ENCODE measurements at places on chromosomes 13 and 19.

DNA sequence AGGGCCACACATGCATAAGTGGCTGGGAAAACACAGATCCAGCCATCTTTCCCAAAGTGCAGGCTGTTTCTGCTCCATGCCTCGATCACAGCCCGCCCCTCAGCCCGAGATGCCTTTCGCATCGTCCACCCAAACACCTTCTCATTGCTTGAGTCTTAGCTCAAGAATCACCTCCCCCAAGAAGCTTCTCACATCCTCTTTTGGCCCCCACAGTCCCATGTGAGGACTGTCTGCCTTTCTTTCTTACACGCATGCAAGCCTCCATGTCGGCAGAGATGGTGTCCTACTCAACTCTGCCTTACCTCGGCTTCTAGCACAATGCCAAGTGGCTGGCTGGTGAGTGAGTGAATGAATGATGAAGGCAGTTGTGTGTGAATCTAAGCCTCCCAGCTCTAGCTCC, 18.1 kb upstream of the GSX1 start:
- no peaks in the 10 kb centered on the region for H3K36me3 ChIP-seq
- H3K27ac ChIP-seq: peak overlapping the region; percentile 32
- DNase-seq: no peak
- no peak overlapping the region for H3K4me3 ChIP-seq
- H3K4me1 ChIP-seq: peaks cover 7% of the 10 kb centered on the region

- no peak overlapping the region for H3K27ac ChIP-seq
- H3K27me3 ChIP-seq: no peaks in the 10 kb centered on the region
- peaks cover 22% of the 10 kb centered on the region for H3K36me3 ChIP-seq
- H3K4me3 ChIP-seq: no peak overlapping the region
Observed at GRCh38 chr19:3656747-3657394, 30.3 kb upstream of the CACTIN start.

DNA sequence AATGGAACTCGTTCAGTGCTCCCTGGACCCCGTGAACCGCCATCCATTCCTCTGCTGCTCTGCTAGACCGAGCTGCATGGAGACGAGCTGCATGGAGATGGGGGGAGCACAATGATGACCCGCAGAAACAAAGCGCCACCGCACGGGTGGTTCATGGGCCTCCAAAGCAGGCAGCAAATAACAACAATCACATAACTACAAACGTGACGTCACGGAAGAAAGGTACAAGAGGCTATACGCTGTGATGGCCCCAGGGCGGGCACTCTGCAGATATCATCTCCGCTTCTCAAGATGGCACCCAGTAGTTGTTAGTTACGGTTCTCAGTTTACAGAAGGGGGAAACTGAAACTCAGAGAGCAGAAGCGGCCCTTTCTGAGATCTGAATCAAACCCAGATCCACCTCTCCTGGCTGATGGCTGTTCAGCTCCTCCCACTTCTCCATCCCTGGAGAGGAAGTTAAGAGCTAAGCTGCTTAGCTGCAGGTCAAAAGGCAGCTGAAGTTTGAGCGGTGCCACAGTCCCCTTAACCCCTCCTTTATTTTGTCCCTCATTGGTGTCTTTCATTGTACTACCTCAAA, 1.7 kb downstream of the ATP13A1 start:
- DNase-seq: peak; percentile 49
- peaks cover 23% of the 10 kb centered on the region for H3K4me1 ChIP-seq
- no peaks in the 10 kb centered on the region for H3K27me3 ChIP-seq
- peak overlapping the region; percentile 89 for H3K4me3 ChIP-seq
- H3K27ac ChIP-seq: peak overlapping the region; percentile 99
- peaks cover 20% of the 10 kb centered on the region for H3K36me3 ChIP-seq

DNA sequence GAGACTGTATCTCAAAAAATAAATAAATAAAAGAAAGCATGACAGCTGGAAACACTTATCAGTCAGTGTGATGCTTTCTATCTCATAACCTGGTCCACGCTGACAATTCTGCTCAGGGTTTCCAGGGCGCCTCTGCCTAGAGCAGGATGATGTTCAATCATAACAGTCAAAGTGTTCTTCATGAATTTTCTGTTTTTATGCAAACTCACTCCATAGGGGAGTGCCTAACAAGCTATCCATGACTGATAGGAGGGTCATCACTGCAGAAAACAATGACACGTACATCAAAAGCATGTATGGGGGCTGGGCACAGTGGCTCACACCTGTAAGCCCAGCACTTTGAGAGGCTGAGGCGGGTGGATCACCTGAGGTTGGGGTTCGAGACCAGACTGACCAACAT, 41.4 kb upstream of the ZNF83 start:
- H3K27me3 ChIP-seq: no peaks in the 10 kb centered on the region
- peaks cover 35% of the 10 kb centered on the region for H3K36me3 ChIP-seq
- no peak for DNase-seq
- peaks cover 19% of the 10 kb centered on the region for H3K4me1 ChIP-seq
- H3K4me3 ChIP-seq: no peak overlapping the region

- H3K27ac ChIP-seq: no peak overlapping the region
- no peaks in the 10 kb centered on the region for H3K4me1 ChIP-seq
- no peak overlapping the region for H3K4me3 ChIP-seq
- no peak for DNase-seq
- H3K36me3 ChIP-seq: no peaks in the 10 kb centered on the region
- H3K27me3 ChIP-seq: peaks cover 14% of the 10 kb centered on the region
Observed at GRCh38 chr13:42720113-42720857, 61.1 kb upstream of the FAM216B start.

DNA sequence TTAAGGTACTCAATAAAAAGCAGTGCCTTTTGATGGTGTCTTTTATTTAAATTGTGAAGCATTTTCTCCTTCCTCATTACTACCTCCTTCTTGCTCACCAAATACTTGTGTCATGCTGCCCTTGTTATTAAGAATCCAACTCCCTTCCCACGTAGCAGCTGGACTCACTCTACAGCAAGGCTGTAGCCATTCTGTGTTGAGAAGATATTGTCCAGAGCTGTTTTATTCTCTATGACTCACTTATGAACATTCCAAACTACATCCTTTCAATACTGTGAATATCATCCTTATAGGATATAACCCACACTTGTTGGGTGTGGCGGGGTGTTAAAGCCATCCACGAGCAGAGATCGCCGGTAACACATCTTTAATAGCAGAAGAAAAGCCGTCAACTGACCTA, 1671.5 kb upstream of the SLC10A2 start:
- no peaks in the 10 kb centered on the region for H3K4me1 ChIP-seq
- H3K4me3 ChIP-seq: no peak overlapping the region

DNA sequence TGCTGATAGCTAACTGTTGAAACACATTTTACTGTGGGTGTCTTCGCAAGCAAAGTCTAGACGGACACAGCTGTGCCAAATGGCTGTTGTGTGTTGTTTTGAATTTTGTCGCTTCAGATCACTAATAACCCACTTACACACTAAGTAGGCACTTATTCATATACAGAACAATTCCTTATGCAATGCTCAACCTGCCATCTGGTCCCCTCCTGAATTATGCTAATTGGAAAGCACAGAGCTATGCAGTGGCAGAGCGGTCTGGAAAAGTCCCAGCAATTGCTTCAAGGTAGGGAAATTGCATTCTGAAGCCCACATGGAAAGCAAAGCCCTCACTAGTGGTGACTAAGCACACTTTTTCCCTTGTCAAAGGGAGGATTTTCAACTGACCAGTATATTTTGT, 69.9 kb downstream of the C13orf42 start:
- peaks cover 2% of the 10 kb centered on the region for H3K4me1 ChIP-seq
- H3K27me3 ChIP-seq: peaks cover 3% of the 10 kb centered on the region
- no peak for DNase-seq
- no peaks in the 10 kb centered on the region for H3K36me3 ChIP-seq
- no peak overlapping the region for H3K27ac ChIP-seq
- H3K4me3 ChIP-seq: no peak overlapping the region

DNA sequence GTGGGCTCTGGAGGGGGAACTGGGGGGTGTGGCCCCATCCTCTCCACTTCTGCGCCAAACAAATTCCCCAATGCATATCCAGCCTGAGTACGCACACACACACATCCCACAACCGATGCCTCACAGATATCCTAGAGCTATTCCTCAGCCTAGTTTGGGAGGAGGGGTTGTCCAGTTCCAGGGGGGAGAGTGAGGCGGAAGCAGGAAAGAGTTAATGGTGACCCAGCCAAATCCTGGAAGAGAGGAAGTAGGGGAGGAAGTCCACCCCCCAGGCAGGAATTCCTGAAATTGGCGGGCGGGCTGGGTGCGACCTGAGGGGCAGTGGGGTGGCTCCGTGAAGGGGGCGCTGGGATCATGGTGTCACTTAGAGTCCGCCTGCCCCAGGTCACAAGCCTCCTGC, 897 bp downstream of the GPR4 start:
- no peak for DNase-seq
- H3K4me1 ChIP-seq: peaks cover 34% of the 10 kb centered on the region
- H3K27ac ChIP-seq: no peak overlapping the region
- H3K27me3 ChIP-seq: peaks cover 42% of the 10 kb centered on the region

- no peak for DNase-seq
- no peak overlapping the region for H3K4me3 ChIP-seq
- H3K27me3 ChIP-seq: peaks cover 6% of the 10 kb centered on the region
- no peaks in the 10 kb centered on the region for H3K4me1 ChIP-seq
- H3K27ac ChIP-seq: no peak overlapping the region
Observed at GRCh38 chr13:23615395-23616081, 45.3 kb downstream of the TNFRSF19 start.

- no peaks in the 10 kb centered on the region for H3K4me1 ChIP-seq
- H3K36me3 ChIP-seq: no peaks in the 10 kb centered on the region
- H3K4me3 ChIP-seq: no peak overlapping the region
- DNase-seq: no peak
- H3K27ac ChIP-seq: no peak overlapping the region
Observed at GRCh38 chr13:109875746-109876145, 89.4 kb upstream of the IRS2 start.

DNA sequence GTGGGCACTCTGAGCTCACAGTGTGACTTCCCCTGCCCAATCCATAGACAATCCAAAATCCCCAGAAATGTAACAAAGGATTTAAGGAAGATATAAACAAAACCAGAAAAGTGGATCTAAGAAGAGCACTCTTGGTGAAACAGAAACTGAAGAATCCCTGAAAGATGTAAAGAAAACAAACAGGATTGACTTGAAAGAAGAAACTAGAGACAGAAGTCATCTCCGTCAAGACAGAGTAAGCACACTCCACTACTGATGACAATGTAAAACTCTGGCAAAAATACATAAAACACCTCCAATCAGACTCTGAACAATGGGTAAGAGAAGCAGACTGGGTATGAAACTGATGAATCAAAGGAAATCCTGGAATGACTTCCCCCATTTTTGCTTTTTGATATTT, 13.5 kb downstream of the TUBGCP3 start:
- H3K4me1 ChIP-seq: peaks cover 47% of the 10 kb centered on the region
- peaks cover 15% of the 10 kb centered on the region for H3K36me3 ChIP-seq
- peak overlapping the region; percentile 22 for H3K27ac ChIP-seq
- DNase-seq: no peak
- H3K27me3 ChIP-seq: no peaks in the 10 kb centered on the region

DNA sequence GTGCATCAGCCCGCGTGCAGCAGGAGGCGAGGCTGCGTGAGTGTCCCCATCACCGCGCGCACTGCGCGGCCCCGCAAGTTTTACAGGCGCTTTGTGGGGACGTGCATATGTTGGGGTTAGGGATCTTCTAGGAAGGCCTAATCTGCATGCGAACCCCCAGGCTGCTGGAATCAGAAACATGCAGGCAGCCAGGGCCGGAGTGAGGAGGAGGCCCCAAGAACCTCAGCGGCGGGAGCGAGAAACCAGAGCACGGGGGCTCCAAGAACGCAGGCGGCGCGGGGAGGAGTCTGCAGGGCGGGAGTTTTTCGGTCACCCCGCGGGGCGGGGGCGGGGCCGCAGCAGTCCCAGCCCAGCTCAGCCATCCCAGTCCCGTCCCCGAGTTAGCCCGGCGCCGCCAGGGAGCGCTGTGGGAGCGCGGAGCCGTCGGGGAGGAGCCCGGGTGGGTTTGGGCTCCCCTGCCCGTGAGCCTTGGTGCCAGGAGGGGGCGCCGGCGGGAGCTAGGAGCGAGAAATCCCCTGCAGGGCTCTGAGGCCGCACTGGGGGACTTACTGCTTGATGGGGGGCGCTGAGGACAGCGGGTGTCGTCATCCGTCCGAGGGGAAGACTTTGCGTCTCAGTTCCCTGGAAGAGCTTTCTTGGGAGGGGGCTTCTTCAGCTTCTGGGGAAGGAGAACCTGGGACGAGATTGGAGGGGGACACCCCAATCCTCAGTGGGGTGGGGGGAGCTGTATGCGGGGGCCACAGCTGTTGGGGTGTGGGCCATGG, 933 bp upstream of the NRTN start:
- H3K27me3 ChIP-seq: peaks cover 24% of the 10 kb centered on the region
- peak; percentile 88 for DNase-seq
- H3K36me3 ChIP-seq: no peaks in the 10 kb centered on the region
- peaks cover 19% of the 10 kb centered on the region for H3K4me1 ChIP-seq
- H3K27ac ChIP-seq: peak overlapping the region; percentile 20
